NCI-H2081 (cell line): ENCODE measurements at places on chromosomes 4 and X.
A peak's percentile ranks its signal among the peaks of the same experiment; 100 is the strongest.

- no peak for DNase-seq
Measured at GRCh38 chr4:96134806-96135205, 294.9 kb downstream of the PDHA2 start.

- no peak for DNase-seq
Measured at GRCh38 chr4:38381788-38382187, 282.2 kb upstream of the KLF3 start.

GRCh38 chr4:46425775-46426400, 36.0 kb upstream of the GABRA2 start:
- DNase-seq: no peak

DNA sequence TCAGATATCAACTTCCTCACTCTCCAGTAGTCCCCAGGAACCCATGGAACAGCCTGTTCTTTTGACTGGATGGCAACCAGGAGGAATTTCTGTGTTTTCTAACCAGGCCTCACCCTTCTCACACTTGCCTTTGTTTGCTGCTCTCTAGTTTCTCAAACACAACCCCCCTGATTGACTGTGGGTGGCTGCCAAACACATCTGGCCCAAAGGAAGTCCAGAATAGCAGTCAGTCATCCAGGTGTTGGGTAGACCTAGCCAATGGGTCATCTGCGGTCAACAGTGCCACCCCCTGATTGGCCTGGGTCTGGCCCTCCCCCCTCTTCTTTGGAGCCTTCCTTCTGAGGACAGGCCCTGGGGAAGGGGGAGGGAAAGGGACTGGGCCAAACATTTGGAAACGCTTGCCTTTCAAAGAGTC, 53.7 kb downstream of the MSX1 start:
- no peak for DNase-seq

GRCh38 chr4:104395168-104395614, 99.5 kb downstream of the CXXC4 start:
- DNase-seq: peak; percentile 66

GRCh38 chr4:117134386-117134785, 49.0 kb upstream of the TRAM1L1 start:
- DNase-seq: peak; percentile 54

DNA sequence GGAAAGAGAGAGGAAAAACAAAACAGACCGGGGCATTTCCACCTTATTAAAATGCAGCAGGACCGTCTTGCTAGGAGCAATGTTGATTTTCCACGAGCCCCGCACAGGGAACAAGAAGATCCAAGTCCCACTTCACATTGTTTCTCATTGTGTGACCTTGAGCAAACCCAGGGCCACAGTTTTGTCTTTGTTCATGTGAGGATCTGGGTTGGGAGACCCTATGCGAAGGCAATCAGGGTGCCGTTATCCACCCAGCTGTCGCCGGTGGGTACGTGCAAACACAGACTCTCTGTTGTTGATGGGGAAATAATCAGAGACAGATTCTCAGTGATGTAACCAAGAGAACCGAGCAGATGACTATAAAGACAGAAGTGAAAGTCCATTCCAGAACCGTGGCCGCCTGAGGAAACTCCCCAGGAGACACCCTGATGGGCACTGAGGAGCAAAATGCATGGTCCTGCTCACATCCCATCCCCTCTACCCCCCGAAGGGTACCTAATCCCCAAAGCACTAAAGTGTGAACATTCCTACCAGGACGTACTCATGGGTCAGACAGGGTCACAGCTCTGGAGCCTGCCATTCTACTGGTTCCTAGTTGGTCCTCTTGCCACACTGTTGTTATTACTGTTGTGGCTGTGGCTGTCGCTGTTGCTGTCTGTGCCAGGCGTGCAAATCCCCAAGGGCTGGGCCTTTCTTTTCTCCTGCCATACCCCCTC, 102.7 kb upstream of the RBPJ start:
- DNase-seq: no peak

- no peak for DNase-seq
Measured at GRCh38 chrX:70386235-70386634, 36.9 kb upstream of the GDPD2 start.

- DNase-seq: no peak
Measured at GRCh38 chrX:24190500-24191156, 41.1 kb downstream of the ZFX start.

DNA sequence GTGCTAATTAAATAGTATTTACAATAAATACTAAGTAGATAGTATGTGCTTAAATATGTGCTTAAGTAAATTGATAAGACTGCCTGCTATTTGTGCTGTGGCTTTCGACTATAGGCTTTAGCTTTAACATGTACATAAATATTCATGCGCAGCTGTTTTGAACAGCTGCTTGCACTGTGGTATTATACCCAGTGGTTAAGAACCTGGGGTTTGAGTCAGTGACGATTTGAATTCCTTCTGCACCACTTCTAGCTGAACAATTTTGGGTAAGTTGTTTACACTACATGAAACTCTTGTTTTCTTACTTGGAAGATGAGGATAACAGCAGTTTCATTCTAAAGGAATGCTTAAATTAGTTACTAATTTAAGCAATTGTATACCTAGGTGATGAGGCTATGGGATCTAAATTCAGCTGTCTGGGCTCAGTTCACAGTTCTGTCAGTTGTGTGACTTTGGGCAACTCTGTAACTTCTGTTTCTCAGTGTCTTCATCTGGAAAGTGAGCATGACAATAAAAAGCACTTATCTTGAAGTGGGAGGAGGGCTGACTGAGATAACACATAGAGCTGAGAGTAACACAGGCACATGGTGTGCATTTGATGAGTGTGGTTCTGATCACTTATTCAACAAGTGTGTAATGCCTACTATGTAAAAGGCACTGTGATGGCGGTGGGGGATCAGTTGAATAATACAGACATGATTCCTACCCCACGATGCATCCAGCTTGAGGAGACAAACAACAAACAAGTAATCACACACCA, 37.0 kb downstream of the HPGDS start:
- DNase-seq: no peak
